ENCODE measurements at places on chromosomes 5 and 9.
A peak's percentile ranks its signal among the peaks of the same experiment; 100 is the strongest.

DNA sequence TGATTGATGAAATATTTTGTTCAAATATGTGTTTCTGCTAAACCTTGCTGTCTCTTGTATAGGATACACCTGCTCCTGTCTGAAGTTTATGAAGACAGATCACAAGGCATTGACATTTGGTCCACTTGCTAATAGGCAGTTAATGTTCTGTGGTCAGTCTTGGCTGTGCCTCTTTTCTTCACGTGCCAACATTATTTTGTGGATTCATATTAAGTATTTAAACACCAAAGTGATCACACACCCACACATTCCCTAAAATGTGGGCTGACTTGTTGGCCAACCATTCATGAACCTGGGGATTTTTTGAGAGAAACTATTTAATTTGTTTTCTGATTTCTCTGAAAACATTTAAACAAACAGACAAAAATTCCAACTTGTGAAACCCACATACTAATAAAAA is 33.7 kb downstream of the ZNF462 start:
- DNase-seq = no peak

DNA sequence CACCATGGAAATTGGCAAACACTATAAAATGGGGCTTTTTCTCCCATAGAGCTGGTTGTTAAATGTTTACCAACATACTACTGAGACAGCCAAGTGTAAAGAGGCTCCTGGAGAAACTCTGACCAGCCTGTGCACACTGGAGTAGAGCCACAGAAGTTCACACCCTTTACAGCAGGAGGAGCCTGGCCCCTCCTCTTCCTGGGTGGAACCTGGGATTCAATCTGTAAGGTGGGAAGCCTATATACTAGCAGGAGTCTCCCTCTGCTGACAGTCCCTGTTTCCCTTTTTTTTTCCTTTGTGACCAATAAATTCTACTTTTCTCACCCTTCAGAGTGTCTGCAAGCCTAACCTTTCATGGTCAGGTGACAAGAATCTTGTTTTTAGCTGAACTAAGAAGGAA is 10.4 kb upstream of the SLC30A5 start:
- DNase-seq = no peak

- DNase-seq = no peak
Observed at GRCh38 chr9:738209-738915, 103.1 kb upstream of the DMRT1 start.

DNA sequence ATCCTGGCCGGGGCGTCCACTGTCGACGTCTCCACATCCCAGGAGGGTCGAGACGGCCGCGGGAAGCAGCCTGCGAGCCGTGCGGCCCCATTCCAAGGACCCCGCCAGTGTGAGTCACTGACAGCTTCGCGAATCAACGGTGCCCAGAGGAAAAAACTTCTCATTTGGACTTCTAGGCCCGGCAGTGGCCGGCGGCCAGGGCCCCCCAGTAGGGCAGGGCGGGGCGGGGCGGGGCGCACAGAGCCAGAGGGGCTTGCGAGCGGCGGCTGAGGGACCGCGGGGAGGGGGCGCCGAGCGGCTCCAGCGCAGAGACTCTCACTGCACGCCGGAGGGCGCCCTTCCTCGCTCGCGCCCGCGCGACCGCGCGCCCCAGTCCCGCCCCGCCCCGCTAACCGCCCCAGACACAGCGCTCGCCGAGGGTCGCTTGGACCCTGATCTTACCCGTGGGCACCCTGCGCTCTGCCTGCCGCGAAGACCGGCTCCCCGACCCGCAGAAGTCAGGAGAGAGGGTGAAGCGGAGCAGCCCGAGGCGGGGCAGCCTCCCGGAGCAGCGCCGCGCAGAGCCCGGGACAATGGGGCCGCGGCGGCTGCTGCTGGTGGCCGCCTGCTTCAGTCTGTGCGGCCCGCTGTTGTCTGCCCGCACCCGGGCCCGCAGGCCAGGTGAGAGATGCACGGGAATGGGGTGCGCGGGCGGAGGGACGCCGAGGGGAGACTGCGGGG is at the start of gene F2R:
Gene F2R, plus strand, starts transcription at position 391 of the 720 bp plus-strand sequence. Its CDS starts 182 bp downstream, at position 573.
- DNase-seq = peak; percentile 44

DNA sequence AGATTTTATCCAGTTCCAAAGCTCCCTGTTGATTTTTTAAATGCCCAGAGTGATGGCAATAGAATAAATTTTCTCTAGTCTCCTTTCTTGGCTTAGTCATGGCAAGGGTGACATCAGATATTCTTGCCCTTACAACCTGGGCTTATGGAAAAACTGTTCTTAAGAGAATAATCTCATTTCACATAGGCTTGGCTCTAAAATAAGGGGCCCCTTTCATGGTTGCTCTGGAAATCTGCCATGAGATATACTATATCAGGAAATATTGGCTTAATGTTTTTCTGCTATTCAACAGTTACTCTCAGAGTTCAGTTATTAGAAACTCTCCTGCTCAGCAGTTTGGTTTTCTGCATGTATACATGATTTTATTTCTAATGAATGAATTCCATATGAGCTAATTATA is 7.8 kb downstream of the HMHB1 start:
- DNase-seq = no peak

DNA sequence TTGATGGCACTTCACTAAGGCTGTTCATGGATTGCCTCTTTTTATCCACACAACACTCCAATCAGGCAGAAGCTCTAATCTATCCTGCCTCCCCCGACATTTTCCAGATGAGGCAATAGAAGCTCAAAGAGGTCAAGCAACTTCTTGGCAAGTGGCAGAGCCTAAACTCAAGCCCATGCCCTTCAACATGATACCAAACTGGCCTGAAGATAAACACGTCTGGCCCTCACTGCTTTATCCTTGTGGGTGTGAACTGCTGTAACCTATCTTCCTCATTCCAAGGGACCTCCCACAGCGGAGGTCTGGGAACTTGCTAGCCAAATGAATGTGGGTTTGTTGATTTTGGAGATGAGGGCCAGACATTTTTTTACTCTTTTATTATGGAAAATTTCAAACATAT is 9.5 kb downstream of the SLC35A4 start:
- no peak for DNase-seq

DNA sequence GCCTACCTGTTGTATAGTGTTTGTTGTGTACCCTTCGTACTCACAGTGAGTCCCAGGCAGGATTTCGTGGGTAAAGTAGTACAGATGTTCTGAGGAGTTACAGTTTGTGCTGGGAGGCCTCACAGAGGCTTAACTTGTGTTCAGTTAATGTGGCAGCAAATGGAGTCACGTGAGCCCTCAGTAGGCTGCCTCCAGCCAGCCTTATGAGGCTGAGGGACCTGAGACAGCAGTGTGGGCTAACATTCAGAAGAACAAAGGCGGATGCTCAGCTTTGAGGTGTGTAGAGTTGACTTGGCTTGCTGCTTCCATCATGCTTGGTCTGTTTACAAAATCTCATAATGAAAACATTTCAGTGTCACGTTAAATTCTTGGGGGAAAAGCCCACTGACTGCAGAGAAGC is 118.1 kb downstream of the TRIO start:
- DNase-seq = no peak

- no peak for DNase-seq
Observed at GRCh38 chr5:151288180-151288579, 15.4 kb downstream of the SLC36A3 start.

- DNase-seq = no peak
Observed at GRCh38 chr9:5326187-5326586, 13.5 kb downstream of the RLN1 start.

DNA sequence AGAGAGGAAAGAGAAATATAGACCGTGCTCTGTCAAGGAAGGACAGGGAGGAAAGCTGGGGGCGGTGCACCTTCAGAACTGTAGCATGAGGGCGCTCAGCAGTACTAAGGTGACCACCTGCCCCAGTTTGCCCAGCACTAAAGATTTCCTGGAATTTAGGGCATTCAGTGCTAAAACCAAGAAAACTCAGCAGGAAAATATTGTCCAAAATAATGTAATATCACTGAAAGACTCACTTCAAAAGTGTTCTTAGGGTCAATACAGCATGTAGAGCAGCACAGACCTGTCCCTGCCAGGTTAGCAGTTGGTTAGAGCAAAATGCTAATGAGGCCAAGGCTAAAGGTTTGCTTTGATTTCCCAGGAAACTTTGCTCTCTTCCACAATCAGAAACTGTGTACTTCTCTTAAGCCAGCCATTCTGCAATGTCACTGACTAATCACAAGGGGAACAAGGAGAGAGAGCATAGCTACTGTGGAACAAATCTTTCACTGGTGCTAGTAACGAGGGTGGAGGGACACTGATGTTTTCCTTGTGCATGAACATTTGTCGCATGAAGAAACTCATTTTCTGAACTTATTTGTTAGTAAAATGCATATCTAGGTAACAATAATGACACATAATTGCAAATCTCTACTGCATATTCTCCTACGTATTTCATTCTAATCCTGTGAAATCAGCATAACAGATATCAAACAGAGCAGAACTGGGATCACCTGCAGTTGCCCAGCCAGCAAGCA is 53.0 kb upstream of the GRAMD2B start:
- DNase-seq = no peak

DNA sequence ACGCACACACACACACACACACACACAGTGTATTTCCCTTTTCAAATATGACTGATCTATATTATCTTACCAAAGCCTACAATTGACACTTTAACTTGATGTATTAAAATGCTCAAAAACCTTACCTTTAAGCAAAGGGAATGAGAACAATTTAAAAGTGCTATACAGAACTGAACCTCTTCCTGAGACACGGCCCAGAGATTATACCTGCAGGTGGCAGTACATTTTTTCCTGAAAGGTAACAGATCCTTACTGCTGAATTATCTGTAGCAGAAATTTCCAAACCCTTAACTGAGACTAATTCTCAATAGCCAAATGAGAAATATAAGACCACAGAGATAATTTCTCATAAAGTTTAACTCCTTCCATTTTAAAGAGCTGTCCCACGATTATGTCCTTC is 91.1 kb downstream of the MYO10 start:
- no peak for DNase-seq

DNA sequence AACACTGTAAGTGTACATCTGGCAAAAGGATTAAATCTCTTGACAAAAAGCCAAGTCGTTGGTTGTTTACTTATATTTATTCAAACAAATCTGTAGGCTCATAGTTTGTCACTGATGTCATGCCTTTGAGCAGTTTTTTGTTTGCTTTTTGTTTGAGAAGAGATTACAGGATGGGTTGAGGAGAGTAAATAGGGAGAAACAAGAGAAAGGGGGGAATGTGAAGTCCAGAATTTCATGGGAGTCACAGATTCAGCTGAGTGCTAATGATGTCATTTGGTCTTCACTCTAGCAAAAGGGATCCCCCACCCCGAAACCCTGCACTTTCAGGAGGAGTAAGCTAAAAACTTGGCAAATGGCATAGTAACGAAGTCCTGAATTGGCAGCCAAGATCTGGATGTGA is 337.4 kb downstream of the GLIS3 start:
- no peak for DNase-seq

GRCh38 chr9:24552526-24553182 is 7.0 kb upstream of the IZUMO3 start:
- DNase-seq = no peak

- DNase-seq = no peak
Observed at GRCh38 chr5:116045821-116046220, 13.5 kb downstream of the ARL14EPL start.

- no peak for DNase-seq
Observed at GRCh38 chr5:80895523-80895922, 64.6 kb upstream of the RASGRF2 start.

- DNase-seq = no peak
Observed at GRCh38 chr9:18023332-18023731, 444.5 kb downstream of the SH3GL2 start.

- no peak for DNase-seq
Observed at GRCh38 chr9:135468854-135469521, 10.6 kb upstream of the PPP1R26 start.

- DNase-seq = no peak
Observed at GRCh38 chr5:883475-884181, 9.0 kb downstream of the BRD9 start.

- no peak for DNase-seq
Observed at GRCh38 chr5:5671823-5672222, 249.3 kb downstream of the ICE1 start.

DNA sequence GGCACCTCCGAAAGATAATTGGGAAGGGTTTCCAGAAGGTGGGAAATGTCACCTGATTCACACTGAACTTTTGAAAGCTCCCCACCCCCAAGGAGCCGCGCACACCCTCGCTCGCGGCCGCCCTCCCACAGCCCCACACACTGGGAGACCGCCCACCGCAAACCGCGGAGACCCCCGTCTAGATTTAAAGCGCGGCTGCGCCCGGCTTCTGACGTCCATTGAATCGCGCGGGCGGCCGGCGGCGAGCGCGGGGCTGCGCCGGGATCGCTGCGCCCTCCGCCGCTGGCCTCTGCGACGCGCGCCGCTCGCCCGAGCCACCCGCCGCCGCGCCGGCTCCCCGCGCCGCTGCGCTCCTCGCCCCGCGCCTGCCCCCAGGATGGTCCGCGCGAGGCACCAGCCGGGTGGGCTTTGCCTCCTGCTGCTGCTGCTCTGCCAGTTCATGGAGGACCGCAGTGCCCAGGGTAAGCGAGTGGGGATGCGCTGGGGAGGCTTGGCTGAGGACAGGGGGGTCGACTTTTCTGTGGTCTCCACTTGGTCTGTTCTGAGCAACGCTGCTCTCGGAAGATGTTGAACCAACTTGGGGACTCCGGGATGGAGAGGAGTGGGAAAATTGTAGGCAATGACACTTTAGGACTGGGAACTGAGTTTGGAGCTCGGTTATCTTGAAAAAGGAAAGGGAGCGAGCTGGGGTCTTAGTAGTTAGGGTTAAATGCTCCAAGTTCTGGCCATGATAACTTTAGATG is at the start of gene FST:
Gene FST, plus strand, starts transcription at position 214 of the 743 bp plus-strand sequence. Its CDS starts 163 bp downstream, at position 377.
- no peak for DNase-seq

DNA sequence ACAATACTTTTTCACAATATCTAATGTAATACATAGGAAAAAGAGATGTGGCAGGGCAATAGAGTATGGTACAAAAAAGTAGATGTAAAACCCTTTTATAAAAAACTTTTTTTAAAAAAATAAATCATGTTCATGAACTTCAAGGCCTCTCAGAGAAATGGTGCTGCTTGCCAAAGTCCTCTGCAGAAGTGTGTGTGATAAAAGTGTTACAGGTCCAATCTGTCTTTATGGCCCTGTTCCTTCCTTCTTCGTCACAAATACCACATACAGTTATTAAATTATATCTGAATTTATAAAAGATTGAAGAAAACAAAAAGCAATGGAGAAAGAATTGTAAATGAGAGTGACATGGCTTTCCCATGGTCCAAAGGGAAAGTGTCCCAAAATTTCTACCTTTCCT is 21.7 kb upstream of the CCNH start:
- DNase-seq = no peak

DNA sequence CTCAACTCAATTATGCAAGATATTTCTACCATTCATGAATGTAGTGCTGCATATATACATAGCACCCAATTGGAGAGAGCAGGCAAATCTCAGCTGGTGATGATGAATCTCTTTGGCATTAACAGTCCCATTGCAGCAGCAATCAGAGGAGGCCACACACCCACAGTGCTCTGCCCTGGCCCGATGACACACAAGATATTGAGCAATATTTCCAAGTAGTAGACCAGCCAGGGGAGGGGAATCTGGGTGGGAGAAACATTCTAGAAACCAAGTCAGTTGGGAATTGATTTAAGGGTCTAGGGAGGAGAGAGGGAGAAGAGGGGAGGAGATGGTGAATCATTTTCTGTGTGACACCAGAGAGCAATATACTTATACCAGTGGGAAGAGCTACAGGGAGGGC is 14.9 kb upstream of the C5orf63 start:
- no peak for DNase-seq
